ENCODE measurements at places on chromosomes 7 and 10.

DNA sequence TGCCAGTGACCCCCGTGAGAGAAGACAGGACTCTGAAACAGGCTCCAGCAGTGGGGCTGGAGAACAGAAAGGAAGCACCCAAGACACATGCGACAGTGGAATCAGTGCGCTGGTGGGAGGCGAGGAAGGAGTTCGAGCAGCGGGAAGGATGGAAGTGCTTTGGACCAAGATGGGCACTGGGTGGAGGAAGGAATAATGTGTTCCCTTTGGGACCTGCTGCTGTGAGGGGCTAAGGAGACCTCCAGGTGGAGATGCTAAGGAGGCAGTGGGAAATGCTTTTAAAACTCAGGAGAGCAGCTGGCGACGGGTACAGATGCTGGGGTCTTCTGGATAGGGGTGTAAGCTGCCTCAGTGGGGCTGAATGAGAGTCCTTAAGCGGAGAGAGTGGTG is 109.7 kb upstream of the ANLN start:
- DNase-seq, result no peak

GRCh38 chr10:110618230-110618610 is 25.9 kb upstream of the RBM20 start:
- no peak for DNase-seq

DNA sequence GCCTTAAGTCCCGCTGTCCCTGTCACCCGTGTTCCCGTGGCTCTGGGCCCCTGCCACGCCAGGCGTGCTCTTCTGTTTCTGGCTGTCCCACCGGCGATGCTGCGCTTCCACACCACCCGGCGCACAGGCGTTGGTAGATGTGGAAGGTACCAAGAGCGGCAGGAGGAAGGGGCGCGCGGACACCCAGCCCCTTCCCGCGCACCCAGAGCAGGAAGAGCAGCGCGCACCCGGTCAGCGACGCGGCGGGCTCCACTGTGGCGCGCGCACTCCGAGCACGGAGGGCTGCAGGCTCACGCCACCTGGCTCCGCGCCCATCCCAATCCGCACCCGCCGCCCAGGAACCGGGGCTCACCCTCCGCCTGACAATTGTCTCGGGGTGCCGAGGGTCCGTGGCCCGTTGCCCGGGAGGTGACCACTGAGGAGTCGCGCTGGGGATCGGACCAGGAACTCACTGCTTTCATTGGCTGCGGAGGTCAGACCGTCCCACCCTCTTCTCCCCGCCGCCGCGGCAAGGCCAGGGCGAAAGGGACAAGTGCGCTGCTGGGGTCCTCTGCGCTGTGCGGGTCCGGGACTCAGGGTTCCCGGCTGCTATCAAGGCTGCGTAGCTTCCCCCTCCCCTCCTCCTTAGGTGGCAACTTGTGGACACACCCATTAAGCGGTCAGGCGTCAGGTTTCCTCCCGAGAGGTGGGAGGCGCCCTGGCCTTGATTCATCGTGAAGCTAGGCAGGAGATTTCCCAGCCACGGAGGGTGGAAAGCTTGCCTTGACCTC is 121.6 kb upstream of the ZNF92 start:
- no peak for DNase-seq

DNA sequence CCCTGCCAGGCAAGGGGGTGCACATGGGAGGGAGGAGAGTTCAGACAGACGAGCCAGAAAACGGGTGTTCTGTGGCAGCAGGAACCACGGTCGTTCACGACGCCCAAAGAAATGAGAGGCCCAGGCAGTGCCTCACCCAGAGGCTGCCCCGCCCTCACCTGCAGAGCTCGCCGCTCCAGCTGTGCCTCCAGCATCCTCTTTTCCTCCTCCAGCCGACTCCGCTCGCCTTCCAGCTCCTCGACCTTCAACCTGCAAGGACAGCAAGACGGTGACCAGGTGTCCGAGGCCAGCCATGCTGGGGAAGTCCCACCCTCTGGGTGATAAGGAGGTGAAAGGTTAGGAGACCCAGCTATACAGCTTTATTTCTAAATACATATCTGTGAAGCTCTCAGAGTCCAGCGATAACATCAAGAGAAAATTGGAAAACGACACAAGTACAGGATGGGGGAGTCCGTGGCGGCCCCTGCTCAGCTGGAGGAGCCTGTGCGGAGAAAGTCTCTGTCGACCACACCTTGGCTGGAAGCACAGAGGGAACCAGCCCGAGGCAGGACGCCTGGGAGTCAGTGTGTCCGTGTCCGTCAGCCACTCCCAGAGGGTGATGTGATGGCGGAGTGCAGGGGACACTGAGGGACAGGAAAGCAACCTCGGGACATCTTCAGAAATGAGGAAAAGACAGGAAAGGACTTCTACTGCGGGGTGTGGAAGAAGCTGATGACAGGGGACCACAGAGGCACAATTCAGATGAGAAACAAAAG is 275.1 kb downstream of the MAD1L1 start:
- DNase-seq, result no peak
